ENCODE measurements at places on chromosomes 16 and 17. TPM values are rescaled to one million over a fixed set of nuclear protein-coding genes. Genes with fewer than 3 reads are reported as not detected.

GUCY2D gene
- total RNA-seq, result not detected

CAMTA2 gene
- total RNA-seq, result 87.7 TPM

ARHGDIA gene
- 697 TPM for total RNA-seq

DNA sequence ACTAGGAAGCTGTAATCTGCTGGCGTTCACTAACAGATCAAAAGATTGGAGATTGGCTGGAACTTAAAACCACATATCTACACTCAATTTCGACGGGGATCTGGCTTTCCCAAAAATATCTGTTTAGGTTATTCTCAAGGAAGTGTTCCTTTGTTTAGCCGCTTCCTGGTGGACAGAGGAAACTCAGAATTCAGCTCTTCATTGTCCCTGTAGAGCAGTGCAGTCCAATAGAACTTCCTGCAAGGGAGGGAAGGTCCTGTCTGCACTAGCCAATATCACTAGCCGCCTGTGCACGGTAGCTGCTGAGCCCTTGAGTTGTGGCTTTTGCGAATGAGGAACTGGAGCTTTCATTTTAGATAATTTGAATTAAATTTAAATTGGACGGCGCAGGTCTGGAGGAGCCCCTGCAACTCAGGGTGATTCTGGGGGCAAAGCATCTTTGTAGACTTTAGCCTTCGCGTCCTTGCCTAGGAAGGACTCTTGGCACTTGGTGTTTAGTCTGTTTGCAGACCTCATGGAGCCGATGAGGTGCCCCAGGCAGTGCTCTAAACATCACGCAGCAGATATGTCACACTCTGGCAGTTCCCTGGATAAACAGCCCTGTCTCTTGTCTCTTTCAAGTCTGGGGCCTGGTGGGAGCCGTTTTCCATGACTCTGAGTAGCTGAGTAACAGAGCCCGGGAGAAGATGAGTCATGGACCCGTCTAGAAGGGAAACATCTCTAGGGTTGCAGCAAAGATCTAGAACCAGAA, 122.2 kb downstream of the CCDC182 start:
- no peaks in the 10 kb centered on the region for H3K27me3 ChIP-seq
- no peak overlapping the region for H3K4me3 ChIP-seq
- DNase-seq, result no peak
- H3K36me3 ChIP-seq, result peaks cover 20% of the 10 kb centered on the region
- H3K4me1 ChIP-seq, result peaks cover 19% of the 10 kb centered on the region
- peak overlapping the region; percentile 71 for H3K27ac ChIP-seq

GRCh38 chr17:22694362-22695227, 1002.3 kb downstream of the KCNJ18 start:
- H3K4me3 ChIP-seq, result no peak overlapping the region
- H3K4me1 ChIP-seq, result no peaks in the 10 kb centered on the region
- H3K36me3 ChIP-seq, result no peaks in the 10 kb centered on the region

- no peak overlapping the region for H3K4me3 ChIP-seq
- H3K36me3 ChIP-seq, result peaks cover 6% of the 10 kb centered on the region
- no peaks in the 10 kb centered on the region for H3K4me1 ChIP-seq
- no peak overlapping the region for H3K27ac ChIP-seq
- no peak for DNase-seq
Observed at GRCh38 chr16:87186446-87186845, 130.7 kb downstream of the C16orf95 start.
